Activated CD8-positive, alpha-beta T cell treated with anti-CD3 and anti-CD28 coated beads for 36 hours (primary cell): ENCODE measurements at places on chromosomes 2 and 18. TPM values are rescaled to one million over a fixed set of nuclear protein-coding genes. Genes with fewer than 3 reads are reported as not detected.

The STPG4 gene
- total RNA-seq = not detected

The CD8B gene
- total RNA-seq = 319 TPM

DNA sequence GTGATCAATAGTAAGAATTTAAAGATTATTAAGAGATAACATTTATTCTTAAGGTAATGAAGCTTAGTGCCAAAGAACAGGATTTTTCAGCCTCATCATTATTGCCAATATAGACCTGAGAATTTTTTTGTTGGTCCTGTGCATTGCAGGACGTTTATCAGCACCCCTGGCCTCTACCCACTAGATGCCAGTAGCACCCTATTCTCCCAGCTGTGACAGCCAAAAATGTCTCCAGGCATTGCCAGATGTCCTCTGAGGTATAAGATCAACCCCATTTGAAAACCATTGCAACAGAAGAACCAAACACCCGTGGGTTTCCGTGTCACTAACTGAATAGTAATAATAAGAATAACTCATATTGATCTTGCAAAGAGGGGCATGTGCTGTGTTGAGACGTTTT, 700.0 kb upstream of the SOX11 start:
- H3K27me3 ChIP-seq = no peaks in the 10 kb centered on the region
- H3K4me1 ChIP-seq = no peaks in the 10 kb centered on the region
- no peak for DNase-seq
- no peak overlapping the region for H3K4me3 ChIP-seq

DNA sequence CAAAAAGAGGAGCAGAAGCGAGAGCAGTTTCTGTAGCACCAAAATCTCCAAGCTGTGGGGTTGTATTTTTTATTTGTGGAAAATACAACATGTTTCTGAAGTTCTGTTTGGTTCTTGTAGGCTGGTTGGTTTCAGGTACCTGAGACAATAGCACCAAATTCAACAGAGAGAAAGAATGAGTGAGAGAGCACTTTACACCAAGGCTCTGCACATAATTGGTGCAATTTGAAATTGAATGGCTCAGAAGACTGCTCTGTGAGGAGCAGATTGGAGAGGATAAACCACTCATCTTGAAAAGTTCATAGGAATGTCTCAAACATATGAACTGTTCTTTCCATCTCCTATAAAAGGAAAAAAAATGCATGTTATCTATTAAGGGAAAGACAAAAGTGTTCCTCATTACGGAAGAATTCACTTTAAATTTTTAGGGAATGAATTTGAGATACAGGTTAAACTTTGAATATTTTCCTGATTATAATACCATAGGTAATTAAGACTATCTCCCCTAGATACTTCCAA, 175.1 kb downstream of the ATAD2B start:
- H3K4me1 ChIP-seq = no peaks in the 10 kb centered on the region
- H3K27me3 ChIP-seq = no peaks in the 10 kb centered on the region
- no peak for DNase-seq
- no peak overlapping the region for H3K4me3 ChIP-seq

- no peak for DNase-seq
- H3K36me3 ChIP-seq = no peaks in the 10 kb centered on the region
- H3K27me3 ChIP-seq = peaks cover 3% of the 10 kb centered on the region
- no peak overlapping the region for H3K4me3 ChIP-seq
- peaks cover 28% of the 10 kb centered on the region for H3K4me1 ChIP-seq
Observed at GRCh38 chr18:61921621-61922235, 28.9 kb upstream of the RNF152 start.

- no peak for DNase-seq
- no peak overlapping the region for H3K27ac ChIP-seq
- no peak overlapping the region for H3K4me3 ChIP-seq
- H3K4me1 ChIP-seq = peaks cover 3% of the 10 kb centered on the region
- peaks cover 4% of the 10 kb centered on the region for H3K36me3 ChIP-seq
- H3K27me3 ChIP-seq = no peaks in the 10 kb centered on the region
Observed at GRCh38 chr2:43300781-43301583, 74.6 kb upstream of the ZFP36L2 start.

DNA sequence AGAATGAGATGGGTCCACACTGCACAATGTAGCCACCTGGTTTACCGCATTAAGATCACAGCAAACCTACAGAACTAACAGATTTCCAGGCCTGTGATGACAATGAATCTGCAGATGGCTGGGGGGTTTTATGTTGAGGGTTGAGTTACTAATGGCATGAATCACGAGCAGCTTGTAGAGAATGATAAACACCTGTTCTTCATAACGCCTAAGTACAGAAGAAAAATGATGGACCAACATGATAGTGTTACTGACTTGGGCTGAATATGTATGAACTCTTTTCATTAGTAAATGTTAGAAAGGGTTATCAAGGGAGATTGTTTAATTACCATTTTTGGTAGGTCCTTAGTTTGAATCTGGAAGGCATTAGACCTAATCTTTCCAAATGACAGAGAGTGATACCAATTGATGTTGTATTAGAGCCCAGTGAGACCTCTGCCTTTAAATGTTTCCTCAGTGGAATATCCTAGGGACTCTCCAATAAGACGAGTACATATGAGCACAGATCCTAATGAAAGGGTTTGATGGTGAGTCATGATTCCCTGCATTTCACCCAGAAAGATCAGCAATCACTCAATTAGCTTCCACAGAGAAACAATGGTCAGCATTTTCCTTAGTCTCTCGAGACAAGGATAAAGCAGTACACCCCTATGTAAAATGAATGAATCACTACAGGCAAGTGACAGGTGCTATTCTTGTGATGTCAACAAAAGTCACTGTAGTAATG, 243.8 kb downstream of the DLGAP1 start:
- no peaks in the 10 kb centered on the region for H3K36me3 ChIP-seq
- no peak overlapping the region for H3K27ac ChIP-seq
- no peak overlapping the region for H3K4me3 ChIP-seq
